Activated CD4-positive, alpha-beta memory T cell treated with anti-CD3 and anti-CD28 coated beads, Interleukin-2, amount 10 ng/mL, durations not matched to agents 7 days and 5 days (primary cell): ENCODE measurements at places on chromosomes 1 and 21. TPM values are rescaled to one million over a fixed set of nuclear protein-coding genes. Genes with fewer than 3 reads are reported as not detected.

- no peak for DNase-seq
Measured at GRCh38 chr1:10724948-10725847, 71.2 kb downstream of the CASZ1 start.

DNA sequence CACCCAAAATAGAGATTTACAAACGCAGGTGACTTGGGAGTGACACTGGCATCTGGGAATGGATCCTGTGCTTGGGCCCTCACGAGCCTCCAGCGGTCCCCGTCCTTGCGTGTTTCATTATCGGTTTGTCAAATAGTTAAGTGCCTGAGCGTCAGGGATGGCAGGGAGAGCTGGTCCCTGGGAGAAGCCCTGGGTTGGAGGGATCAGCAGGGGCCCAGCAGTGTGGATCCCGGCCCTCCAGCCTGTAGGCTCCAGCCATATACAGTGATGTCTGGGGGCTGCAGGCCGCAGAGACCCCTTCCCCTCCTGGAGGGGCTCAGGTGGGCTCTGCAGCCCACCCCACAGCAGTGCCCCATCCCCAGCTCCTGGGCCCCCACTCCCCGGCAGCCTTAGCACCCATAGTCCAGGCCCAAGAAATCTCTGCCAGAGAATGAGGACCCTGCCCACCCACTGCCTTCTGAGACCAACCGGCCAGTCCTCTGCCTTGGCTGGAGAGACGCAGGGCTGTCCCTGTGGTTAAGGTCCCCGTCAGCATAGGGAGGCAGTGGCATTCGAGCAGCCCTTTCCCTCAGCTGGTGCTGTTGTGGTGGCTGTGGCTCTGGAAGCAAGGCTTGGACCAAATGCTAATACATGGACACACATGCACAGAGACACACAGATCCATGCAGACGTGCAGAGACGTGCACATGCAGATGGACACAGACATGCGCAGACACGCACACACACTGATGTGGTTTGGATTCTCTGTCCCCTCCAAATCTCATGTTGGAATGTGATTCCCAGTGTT lies 2.4 kb upstream of the SLC19A1 start:
- DNase-seq, result no peak

GRCh38 chr1:21251773-21252471 lies 38.3 kb downstream of the ECE1 start:
- DNase-seq, result no peak

GRCh38 chr1:206694171-206695124 lies 9.7 kb downstream of the MAPKAPK2 start:
- DNase-seq, result no peak

Gene ADORA1
- 0.40 TPM for total RNA-seq

Gene MARK1
- not detected for total RNA-seq

GRCh38 chr1:150765296-150765976 lies at the start of gene CTSS:
TSS of gene CTSS (minus strand) at chr1:150765778. CDS start at chr1:150764763, 1,015 bp downstream.
- no peak for DNase-seq

Gene OPTC
- not detected for total RNA-seq

DNA sequence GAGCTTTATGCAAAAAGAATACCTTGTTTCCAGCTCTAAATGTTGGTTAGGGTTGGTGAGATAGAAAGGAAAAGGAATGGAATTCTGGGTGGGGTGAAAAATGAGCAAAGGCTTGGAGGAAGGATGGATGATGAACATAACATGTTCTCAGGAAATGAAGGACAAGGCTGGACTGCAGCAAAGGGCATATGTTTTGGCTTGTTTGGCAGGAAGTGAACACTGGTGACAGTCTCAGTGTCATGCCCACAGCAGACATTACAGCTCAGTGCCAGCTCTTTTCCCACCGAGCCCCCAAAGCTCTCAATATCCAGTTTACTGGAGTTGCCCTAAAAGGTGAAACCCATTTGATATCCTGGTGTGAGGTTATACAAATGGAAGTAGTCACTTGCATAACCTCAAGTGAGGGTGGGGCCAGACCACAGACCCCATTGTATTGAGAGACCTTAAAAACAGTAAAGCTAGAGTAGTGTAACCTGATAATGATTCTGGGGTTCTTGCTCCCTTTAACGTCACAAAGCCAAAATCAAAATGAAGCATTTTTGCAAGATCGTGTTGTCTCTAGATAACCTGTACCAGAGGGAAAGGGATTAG lies 270.6 kb downstream of the NFIA start:
- no peak for DNase-seq

Gene MYOC
- total RNA-seq, result not detected

- DNase-seq, result peak; percentile 56
Measured at GRCh38 chr1:46166521-46167462, 8.1 kb upstream of the TSPAN1 start.

- DNase-seq, result no peak
Measured at GRCh38 chr1:27015260-27015659, 2.6 kb upstream of the TENT5B start.

DNA sequence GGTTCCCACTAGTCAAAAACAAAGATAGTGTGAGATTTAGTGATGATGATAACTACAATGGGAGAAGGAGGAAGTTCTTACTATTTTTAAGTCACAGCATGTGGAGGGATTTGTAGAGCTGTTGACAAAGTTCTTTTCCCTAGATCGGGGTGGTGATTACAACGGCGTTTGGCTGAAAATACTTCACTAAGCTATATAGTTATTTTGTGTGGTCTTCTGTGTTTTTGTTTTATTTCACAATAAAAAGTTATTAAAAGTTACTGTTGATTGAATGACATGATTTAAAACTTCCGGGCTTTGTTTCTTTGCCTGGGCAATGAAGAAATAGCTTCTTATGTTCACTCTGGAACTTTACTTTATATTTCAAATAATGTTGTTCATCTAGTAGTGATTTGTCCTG lies 47.3 kb upstream of the SSX2IP start:
- no peak for DNase-seq

Gene SLC25A44
- 27.7 TPM for total RNA-seq

Gene TRAPPC3
- total RNA-seq, result 58.4 TPM

DNA sequence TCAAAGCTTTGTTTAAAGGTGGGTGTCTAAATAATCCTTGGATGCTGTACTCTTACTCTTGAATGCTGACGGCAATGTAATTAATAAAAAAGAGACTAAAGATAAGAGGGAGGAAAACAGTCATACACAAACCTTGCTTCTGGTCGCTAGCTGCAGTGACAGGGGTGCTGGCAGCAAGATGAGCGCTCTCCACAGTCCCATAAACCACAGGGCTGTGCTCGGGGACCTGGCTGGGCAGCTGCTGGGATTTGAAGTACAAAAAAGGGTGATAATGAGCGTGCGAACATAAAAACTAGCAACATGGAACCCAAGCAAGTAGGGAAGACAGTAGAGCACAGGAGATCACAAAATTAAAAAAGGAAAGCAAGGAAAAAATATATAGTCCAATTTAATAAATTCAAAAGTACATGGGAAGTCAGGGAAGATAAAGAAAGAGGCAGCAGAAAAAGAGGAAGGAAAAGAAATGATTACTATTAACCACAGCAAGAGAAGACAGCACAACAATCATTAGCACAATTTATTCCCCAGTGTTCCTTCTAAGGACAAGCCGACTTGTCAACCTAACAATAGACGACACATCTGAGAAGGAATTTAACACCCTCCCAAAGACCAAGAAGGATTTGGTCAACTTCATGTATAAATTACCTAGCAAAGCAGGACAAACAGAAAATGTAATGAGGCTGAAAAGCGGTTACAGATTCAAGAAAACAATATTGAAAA lies 162.9 kb upstream of the HP1BP3 start:
- DNase-seq, result no peak
